Breast epithelium (tissue), 4 donors: ENCODE measurements at places on chromosomes 3 and 15.
A peak's percentile ranks its signal among the peaks of the same experiment; 100 is the strongest.

- no peaks in the 10 kb centered on the region for H3K4me1 ChIP-seq
- DNase-seq: no peak
- H3K27ac ChIP-seq: no peak overlapping the region
Measured at GRCh38 chr15:39118510-39118909, 462.4 kb upstream of the THBS1 start.

DNA sequence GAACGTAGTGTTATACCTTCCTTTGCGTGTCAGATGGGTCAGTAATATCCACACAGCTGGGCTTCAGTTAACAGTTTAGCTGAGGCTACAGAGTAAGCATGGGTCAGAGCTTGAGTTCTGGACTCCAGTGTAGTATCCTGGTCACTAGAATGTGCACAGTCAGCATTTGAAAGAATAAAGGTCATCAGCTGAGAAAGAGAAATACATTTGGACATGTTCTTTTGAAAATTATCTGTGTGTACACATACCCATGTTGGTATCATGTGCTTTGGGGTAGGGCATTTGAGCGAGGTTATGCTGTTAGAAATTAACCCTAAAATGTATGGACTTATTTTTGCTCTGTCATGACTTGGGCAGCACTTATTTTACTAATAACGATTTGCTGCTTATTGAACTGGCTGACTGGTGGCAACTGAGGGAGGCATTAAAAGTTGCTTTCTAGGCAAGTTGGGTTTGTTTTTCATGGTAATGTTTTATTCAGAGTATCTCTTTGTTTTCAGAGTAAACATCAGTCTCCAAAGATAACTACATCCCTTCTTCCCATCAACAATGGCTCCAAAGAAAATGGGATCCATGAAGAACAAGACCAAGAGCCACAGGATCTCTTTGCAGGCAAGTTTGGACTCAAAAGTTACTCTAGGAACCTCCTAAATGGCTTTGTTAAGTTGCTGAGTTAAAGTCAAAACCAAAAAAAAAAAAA is 16.4 kb downstream of the SNX1 start:
- H3K27ac ChIP-seq: peak overlapping the region; percentile 6
- no peak for DNase-seq
- H3K4me1 ChIP-seq: peaks cover 6% of the 10 kb centered on the region
- no peak overlapping the region for H3K4me3 ChIP-seq
- H3K27me3 ChIP-seq: no peaks in the 10 kb centered on the region

- H3K4me1 ChIP-seq: no peaks in the 10 kb centered on the region
Measured at GRCh38 chr3:103767635-103768034, 1332.8 kb downstream of the ZPLD1 start.

DNA sequence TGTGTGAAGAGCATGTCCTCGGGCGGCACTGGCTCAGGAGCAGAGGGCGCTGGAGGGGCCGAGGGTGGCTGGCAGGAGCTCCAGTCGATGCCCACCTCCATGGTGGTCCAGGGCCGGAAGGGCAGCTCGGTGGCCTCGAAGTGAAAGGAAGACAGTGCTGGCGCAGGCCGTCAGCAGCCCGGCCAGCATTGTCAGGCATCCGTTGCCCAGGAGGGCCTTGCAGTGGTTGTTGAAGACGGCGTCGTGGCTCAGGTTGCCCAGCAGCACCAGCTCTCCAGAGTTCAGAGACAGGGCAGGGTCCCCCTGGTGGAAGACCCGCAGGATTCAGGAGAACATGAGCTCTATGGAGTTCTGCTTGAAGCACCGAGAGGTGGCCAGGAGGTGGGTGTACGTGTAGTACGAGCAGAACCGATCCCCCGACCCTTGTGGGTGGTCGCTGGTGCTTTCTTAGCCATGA is 16.5 kb upstream of the SIAH2 start:
- DNase-seq: no peak
- no peaks in the 10 kb centered on the region for H3K27me3 ChIP-seq
- no peak overlapping the region for H3K27ac ChIP-seq
- no peaks in the 10 kb centered on the region for H3K36me3 ChIP-seq

GRCh38 chr3:162354356-162354755 is 857.7 kb downstream of the OTOL1 start:
- no peak overlapping the region for H3K27ac ChIP-seq
- no peak for DNase-seq
- H3K36me3 ChIP-seq: no peaks in the 10 kb centered on the region
- no peak overlapping the region for H3K4me3 ChIP-seq
- no peaks in the 10 kb centered on the region for H3K27me3 ChIP-seq

GRCh38 chr15:52791776-52792175 is 1.6 kb upstream of the ONECUT1 start:
- H3K27ac ChIP-seq: no peak overlapping the region
- peaks cover 16% of the 10 kb centered on the region for H3K27me3 ChIP-seq
- H3K4me1 ChIP-seq: no peaks in the 10 kb centered on the region
- H3K4me3 ChIP-seq: no peak overlapping the region
- no peaks in the 10 kb centered on the region for H3K36me3 ChIP-seq

GRCh38 chr3:42308651-42309050 is 42.7 kb upstream of the CCK start:
- no peak overlapping the region for H3K4me3 ChIP-seq
- H3K4me1 ChIP-seq: no peaks in the 10 kb centered on the region
- no peak overlapping the region for H3K27ac ChIP-seq
- no peaks in the 10 kb centered on the region for H3K27me3 ChIP-seq
- no peaks in the 10 kb centered on the region for H3K36me3 ChIP-seq
- no peak for DNase-seq

DNA sequence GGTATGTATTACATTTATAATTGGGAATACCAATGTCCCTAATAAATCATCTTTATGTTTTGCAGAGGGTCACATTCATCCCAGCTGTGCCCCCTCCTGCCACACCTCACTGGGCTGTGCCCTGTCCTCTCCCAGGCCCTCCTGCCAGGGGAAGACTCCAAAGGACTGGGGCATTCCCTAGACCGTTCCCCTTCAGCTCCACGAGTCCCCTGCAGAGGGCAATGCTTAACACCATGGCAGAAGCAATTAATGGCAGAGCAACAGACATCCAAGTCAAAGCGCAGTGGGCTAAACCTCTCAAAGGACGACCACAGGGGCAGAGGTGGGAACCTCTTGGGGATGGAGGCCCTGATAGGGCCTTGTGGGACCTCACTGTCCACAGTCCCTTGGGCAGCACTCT is 71.3 kb upstream of the SEC13 start:
- no peak overlapping the region for H3K4me3 ChIP-seq
- DNase-seq: no peak
- H3K36me3 ChIP-seq: no peaks in the 10 kb centered on the region
- H3K4me1 ChIP-seq: peaks cover 8% of the 10 kb centered on the region
- H3K27me3 ChIP-seq: no peaks in the 10 kb centered on the region
- no peak overlapping the region for H3K27ac ChIP-seq

DNA sequence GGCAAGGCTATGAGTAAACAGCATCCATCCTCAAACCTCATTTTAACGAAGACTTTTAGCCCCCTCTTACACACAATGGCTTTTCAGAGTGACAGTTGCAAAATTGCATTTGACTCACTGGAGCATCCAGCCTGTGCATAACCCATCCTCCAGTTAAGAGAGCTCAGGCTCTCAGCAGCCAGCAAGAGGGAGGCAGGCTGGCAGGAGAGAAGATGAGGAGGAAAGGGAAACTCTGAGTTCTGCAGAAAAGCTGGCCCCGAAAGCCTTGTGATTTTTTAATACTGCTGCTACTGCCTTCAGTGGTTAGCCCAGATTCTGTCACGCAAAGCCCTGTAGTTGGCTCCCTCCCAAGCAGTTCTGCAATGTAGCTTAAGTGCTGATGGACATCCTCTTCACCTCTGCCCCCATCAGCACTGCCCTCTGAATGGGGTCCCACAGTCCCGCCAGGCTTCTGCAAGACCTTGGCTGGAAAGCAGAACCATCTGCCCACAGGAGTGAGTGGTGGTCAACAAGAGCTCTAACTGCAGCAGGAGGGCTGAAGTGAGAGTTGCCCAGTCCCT is 371.3 kb downstream of the EPHB1 start:
- no peak for DNase-seq
- no peaks in the 10 kb centered on the region for H3K27me3 ChIP-seq
- no peak overlapping the region for H3K27ac ChIP-seq
- no peak overlapping the region for H3K4me3 ChIP-seq
- no peaks in the 10 kb centered on the region for H3K4me1 ChIP-seq

- no peak for DNase-seq
- no peak overlapping the region for H3K27ac ChIP-seq
- H3K4me3 ChIP-seq: no peak overlapping the region
- H3K4me1 ChIP-seq: no peaks in the 10 kb centered on the region
- H3K27me3 ChIP-seq: no peaks in the 10 kb centered on the region
Measured at GRCh38 chr3:192915304-192915703, 2.4 kb downstream of the MB21D2 start.

- H3K27me3 ChIP-seq: no peaks in the 10 kb centered on the region
- no peaks in the 10 kb centered on the region for H3K36me3 ChIP-seq
- no peak overlapping the region for H3K4me3 ChIP-seq
- H3K4me1 ChIP-seq: no peaks in the 10 kb centered on the region
- DNase-seq: no peak
Measured at GRCh38 chr3:17287006-17287689, 402.4 kb downstream of the PLCL2 start.

DNA sequence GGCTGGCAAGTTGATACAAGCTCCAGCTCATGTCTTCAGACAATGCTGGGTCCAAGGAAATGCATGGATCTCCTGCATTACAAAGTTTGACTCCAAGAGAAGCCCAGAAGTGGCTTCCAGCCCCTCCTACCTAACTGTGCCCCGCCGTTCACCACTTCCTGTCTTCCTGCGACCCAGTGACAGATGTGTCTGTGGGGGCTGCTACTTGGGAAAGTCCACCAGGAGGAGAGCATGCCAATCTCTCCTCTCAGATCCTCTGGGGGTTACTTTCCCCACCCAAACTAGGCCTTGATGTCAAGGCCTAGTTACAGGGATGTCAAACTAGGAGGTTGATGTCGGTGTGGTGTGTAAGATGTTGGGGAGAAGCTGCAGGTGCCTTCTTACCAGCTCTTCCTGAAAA is 133.6 kb upstream of the RASGRP1 start:
- H3K36me3 ChIP-seq: no peaks in the 10 kb centered on the region
- DNase-seq: no peak
- no peaks in the 10 kb centered on the region for H3K27me3 ChIP-seq
- H3K4me1 ChIP-seq: no peaks in the 10 kb centered on the region

GRCh38 chr3:31919528-31919927 is 61.5 kb downstream of the OSBPL10 start:
- no peak overlapping the region for H3K4me3 ChIP-seq
- no peaks in the 10 kb centered on the region for H3K27me3 ChIP-seq
- H3K27ac ChIP-seq: peak overlapping the region; percentile 50
- no peak for DNase-seq
- peaks cover 13% of the 10 kb centered on the region for H3K4me1 ChIP-seq

DNA sequence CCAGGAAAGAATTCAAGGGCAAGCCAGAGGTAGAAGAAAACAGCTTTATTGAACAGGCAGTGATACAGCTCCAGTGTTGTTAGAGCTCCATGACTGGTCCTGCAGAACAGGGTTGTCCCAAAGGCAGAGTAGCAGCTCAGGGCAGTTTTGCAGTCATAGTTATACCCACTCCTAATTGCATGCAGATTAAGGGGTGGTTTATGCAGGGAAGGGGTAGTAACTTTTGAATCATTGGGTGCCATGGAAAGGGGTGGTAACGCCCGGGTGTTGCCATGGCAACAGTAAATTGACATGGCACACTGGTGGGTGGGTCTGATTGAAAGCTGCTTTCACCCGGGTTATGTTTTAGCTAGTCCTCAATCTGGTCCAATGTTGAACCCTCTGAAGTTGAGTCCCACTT is 9.7 kb upstream of the RAB6B start:
- H3K4me1 ChIP-seq: no peaks in the 10 kb centered on the region
- no peak overlapping the region for H3K27ac ChIP-seq
- H3K27me3 ChIP-seq: no peaks in the 10 kb centered on the region
- H3K4me3 ChIP-seq: no peak overlapping the region
- H3K36me3 ChIP-seq: no peaks in the 10 kb centered on the region

- peak overlapping the region; percentile 3 for H3K27ac ChIP-seq
- H3K27me3 ChIP-seq: no peaks in the 10 kb centered on the region
- no peak for DNase-seq
- H3K36me3 ChIP-seq: no peaks in the 10 kb centered on the region
Measured at GRCh38 chr3:72727172-72727571, 121.1 kb downstream of the SHQ1 start.

DNA sequence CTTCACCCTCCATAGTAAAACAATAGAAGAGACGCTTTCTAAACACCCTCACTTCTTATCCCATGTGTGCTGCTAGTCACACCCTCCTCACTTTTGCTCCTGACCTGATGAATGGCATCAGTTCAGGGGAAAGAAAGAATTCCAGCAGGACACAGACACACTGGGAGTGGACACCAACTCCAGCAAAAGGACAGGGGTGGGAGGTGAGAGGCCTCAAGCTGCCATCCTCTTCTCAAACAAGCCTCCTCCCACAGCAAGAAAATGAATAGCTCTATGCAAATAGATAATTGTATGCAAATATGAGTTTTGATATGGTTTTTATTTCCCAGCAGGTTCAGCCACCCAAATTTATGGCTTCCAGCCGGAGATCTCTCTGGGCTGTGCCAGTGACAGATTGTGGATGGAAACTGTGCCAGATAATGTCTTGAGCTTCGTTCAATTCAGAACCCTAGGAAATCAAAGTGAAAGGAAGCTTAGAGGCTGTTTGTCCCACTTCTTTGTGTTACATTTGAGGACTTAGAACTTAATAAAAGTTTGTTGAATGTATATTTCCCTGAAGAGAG is 209.3 kb upstream of the PPP2R3A start:
- no peak for DNase-seq
- H3K27ac ChIP-seq: no peak overlapping the region
- H3K4me1 ChIP-seq: no peaks in the 10 kb centered on the region

GRCh38 chr3:10263646-10264363 is 15.5 kb downstream of the TATDN2 start:
- no peaks in the 10 kb centered on the region for H3K4me1 ChIP-seq
- H3K4me3 ChIP-seq: no peak overlapping the region
- peak overlapping the region; percentile 39 for H3K27ac ChIP-seq

GRCh38 chr3:52891164-52891563 is 6.2 kb downstream of the STIMATE start:
- H3K36me3 ChIP-seq: no peaks in the 10 kb centered on the region
- H3K4me1 ChIP-seq: no peaks in the 10 kb centered on the region
- no peak overlapping the region for H3K4me3 ChIP-seq

- peaks cover 3% of the 10 kb centered on the region for H3K4me1 ChIP-seq
- no peak overlapping the region for H3K4me3 ChIP-seq
- no peak for DNase-seq
- no peaks in the 10 kb centered on the region for H3K27me3 ChIP-seq
- H3K36me3 ChIP-seq: no peaks in the 10 kb centered on the region
Measured at GRCh38 chr3:177441276-177441812, 244.1 kb upstream of the TBL1XR1 start.

DNA sequence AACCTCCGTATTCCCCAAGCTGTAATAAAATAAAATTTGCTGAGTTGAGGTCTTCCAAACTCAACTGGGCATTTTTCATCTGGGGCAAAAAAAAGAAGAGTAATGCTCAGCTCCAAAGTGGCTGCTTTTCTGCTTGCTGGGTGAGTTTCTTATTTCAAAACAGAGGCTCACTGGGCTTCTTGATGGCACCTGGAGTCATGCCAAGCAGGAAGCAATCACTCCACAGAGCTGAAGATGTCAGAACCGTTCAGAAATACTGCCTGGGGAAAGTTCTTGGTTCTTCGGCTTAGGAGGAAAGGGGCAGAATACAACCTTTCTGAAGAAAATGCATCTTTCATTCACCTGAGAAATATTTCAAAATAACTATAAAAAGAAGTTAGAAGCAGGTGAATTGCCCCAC is 4.1 kb downstream of the CCR9 start:
- H3K36me3 ChIP-seq: no peaks in the 10 kb centered on the region
- no peaks in the 10 kb centered on the region for H3K27me3 ChIP-seq
- H3K4me3 ChIP-seq: no peak overlapping the region
- no peaks in the 10 kb centered on the region for H3K4me1 ChIP-seq
